Effector memory CD8-positive, alpha-beta T cell (primary cell): ENCODE measurements at places on chromosomes 7 and 10.
A peak's percentile ranks its signal among the peaks of the same experiment; 100 is the strongest.

- no peak for DNase-seq
Observed at GRCh38 chr7:148579366-148579765, 11.2 kb upstream of the C7orf33 start.

DNA sequence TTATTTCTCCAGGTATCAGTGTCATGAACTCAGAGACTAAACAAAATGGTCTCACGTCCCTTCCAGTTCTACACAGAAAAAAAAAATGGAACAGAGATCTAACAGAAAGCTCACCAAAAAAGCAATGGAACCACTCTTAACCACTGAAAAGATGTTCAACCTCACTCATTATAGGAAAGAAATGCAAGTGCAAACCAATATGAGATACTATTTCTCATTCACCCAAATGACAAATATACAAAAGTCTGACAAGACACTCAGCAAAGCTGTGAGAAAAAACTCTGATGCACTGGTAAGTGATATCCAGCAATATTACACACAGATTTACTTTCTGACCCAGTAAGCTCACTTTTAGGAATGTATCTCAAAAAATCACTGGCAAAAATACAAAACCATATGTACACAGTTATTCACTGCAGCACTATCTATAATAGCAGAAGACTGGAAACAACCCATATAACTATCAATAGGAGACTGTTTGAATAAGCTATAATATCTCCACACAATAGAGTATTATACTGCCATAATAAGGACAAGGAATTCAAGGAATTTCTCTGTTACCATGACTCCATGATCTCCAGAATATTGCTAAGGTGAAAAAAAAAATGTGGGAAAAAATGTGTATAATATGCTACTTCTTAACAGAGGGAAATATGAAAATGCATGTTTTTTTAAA, 36.6 kb downstream of the ABI1 start:
- no peak for DNase-seq

DNA sequence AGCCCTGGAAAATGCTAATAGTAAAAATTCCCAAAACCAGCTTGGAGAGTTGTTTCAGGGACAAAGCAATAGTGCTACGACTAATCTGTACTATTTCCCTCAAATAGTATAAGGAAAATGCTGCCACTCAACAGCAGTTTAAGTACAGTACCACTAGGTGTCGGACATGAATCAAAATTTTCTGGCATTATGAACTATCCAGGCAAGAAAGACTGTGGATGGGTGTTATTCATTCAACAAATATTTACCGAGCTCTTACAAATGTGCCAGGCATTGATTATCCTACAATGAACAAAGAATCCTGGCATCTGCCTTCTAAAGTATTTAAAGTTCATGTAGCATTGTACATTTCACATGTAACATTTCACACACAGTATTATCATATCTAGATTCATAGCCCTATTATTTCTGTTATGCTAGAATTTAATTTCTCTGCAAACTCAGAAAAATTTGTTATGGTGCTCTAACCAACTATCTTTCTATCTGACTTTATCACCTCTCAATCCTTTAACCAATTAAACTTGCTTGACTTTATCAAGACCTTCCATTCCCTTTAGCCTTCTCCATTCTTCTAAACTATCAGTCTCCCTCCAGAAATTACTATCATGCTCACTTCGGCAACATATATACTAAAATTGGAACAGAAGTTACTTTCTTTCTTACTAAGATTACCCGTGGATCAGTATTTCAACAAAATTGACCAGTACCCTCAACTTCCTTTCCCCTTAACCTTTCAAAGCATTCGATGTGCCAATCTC, 80.6 kb downstream of the ARHGAP21 start:
- peak; percentile 10 for DNase-seq

GRCh38 chr10:1543596-1543995, 193.7 kb downstream of the ADARB2 start:
- no peak for DNase-seq

DNA sequence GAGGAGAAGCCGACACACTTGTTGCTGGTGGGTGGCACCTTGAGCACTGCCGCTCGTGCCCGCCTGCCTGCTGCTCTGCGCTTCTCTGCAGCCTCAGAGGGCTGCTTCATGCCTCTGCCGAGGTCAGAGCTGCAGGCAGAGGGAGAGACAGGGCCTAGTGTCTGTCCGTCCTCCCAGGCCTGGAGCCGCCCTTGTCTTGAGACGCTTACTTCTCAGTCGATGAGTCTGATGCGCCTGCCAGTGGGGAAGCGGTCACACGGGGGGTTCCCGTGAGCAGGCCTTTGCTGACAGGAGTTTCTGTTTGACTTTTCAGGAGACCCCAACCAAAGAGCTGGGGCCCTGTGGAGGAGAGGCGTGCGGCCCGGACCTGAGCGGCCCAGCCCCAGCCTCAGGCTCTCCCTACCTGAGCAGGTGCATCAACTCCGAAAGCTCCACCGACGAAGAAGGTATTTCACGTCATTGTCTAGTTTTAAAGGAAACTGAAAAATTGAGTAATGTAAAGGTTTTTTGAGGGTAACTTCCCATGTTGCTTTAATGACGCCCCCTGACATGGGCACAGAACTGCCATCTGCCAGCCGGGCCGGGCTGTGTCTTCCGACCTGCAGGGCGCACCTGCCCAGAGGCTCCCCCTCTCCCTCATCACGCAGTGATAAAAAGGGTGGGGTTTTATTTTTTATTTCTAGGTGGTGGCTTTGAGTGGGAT, 7.8 kb upstream of the BHLHA15 start:
- no peak for DNase-seq

DNA sequence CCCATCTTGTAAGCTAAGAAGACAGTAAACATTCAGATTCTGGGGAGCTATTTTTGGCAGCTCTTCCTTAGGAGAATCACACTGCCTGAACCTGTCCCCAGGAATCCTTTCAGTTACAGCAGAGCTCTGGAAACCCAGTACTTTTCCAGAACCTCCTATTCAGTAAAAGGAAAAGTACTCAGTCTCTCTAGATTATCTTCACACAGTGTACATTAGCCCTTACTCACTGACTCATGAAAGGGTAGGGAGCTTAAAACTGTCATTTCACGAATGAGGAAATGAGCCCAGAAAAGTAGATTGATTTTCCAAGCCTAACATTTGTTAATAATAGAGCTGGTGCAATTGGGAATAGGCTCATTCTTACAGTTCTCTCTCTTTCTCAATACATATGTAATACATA, 3.9 kb upstream of the CNNM1 start:
- no peak for DNase-seq

GRCh38 chr7:111159426-111159825, 68.5 kb downstream of the LRRN3 start:
- no peak for DNase-seq

DNA sequence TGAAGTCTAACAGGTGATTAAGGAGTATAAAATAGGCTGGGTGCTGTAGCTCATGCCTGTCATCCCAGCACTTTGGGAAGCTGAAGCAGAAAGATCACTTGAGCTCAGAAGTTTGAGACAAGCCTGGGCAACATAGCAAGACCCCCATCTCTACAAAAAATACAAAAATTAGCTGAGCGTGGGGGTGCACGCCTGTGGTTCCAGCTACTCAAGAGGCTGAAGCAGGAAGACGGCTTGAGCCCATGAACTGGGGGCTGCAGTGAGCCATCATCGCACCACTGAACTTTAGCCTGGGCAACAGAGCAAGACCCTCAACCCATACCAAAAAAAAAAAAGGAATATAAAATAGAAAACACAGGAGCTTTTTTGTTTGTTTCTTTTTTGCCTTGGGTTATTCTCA, 47.4 kb downstream of the DCLRE1A start:
- no peak for DNase-seq

- DNase-seq: no peak
Observed at GRCh38 chr10:17883621-17884020, 68.1 kb upstream of the SLC39A12 start.

GRCh38 chr7:73865738-73866445, 4.9 kb downstream of the TMEM270 start:
- DNase-seq: no peak

DNA sequence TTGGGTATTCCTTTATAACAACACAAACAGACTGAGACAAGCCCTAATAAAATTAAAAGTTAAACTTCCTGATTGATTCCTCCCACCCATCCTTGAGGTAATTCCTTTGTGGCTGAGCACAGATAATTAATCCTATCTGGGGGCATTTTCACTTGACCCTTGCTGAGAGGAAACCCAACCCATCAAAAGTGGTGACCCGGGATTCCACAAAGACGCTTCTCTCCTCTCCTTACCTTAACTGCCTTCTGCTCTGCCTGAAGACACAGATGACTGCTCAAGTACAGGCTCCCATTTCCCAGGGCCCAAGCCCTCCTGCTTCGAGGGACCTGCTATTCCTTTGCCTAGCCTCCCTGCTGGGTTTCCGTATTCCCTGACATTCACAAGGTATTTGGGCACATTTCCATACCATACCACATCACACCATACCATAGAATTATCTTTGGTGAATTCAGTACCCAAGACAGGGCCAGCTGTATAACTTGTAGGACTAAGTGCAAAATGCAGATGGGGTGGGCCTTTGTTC, 9.8 kb upstream of the MAPK8 start:
- no peak for DNase-seq

GRCh38 chr10:100183481-100183880, 2.3 kb downstream of the ERLIN1 start:
- no peak for DNase-seq

DNA sequence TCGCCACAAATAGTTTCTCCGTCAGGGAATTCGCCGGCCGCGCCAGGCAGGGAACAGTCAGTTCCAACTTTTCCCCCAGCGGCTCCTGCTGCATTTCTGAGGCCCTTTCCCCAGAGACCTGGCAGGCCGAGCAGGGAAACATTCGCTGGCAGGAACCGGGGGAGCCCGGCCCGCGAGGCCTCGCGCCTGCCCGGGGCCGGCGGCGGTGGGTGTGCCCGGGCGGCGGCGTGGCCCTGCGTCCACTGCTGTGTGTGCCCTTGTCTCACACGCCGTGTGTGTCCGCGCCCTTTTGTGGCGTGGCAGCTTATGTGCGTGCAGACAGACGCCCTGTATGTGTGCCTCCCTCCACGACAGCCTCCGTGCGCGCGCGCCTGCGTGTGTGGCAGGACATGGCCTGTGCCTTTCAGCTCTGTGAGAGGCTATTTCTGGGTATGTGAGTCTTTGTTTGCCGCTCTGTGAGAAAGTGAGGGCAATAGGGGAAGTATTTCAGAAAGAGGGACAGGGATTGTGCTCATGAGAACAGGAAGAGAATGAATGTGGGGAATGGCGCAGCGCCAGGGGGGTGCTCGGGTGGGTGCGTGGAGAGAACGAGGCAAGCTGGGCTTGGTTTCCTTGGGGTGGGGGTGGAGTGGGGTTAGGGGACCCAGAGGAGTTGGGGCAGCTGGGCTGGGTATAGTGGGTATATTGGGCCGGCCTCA, 689 bp upstream of the SMARCD3 start:
- DNase-seq: no peak

GRCh38 chr10:94803307-94803706, 40.8 kb downstream of the CYP2C19 start:
- no peak for DNase-seq

GRCh38 chr7:3668743-3669142, 367.7 kb downstream of the SDK1 start:
- DNase-seq: no peak

- DNase-seq: no peak
Observed at GRCh38 chr7:126574276-126575250, 678.2 kb downstream of the GRM8 start.

- DNase-seq: no peak
Observed at GRCh38 chr7:7819442-7820247, 101.2 kb upstream of the RPA3 start.

GRCh38 chr7:105028004-105028403, 14.0 kb downstream of the KMT2E start:
- no peak for DNase-seq

DNA sequence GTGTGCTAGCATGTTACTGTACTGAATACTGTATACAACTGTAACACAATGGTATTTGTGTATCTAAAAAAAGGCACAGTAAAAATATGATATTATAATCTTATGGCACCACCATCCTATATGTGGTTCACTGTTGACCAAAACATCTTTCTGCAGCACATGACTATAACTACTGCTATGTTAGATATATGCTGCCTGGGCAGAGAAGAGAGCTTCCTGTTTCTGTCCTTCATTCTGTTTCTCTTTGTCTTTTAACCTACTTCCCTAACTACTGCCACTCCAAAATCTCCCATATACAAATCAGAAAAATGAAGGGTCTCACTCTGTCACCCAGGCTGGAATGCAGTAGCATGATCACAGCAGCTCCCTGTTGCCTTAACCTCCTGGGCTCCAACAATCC, 8.8 kb upstream of the FGL2 start:
- DNase-seq: no peak

GRCh38 chr10:20596911-20597310, 300.2 kb downstream of the NEBL start:
- no peak for DNase-seq

GRCh38 chr10:45488365-45488764, 114.3 kb downstream of the ALOX5 start:
- no peak for DNase-seq
